ENCODE measurements at places on chromosomes 13 and 19.

GRCh38 chr19:13103581-13104359 is 1.1 kb upstream of the LYL1 start:
- DNase-seq: no peak

- DNase-seq: no peak
Observed at GRCh38 chr13:66663711-66664110, 566.4 kb downstream of the PCDH9 start.

DNA sequence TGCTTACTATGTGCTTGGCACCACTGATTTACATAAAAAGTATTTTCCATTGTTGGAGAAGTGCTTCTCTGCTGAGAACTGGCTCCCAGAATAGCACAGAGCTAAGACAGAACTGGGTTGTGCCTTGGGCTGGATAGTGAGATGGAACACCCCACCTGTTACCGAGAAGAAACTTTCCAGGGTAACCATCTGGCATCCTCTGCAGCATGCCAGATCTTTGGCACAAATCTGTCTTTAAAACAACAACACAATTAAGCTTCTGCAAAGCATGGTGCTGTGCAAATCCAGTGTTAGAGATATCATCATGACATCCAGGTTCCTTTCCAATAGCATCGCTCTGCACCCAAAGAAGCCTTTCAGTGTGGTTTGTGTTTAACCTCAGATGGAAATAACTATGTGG is 202.5 kb upstream of the RFC3 start:
- DNase-seq: no peak

DNA sequence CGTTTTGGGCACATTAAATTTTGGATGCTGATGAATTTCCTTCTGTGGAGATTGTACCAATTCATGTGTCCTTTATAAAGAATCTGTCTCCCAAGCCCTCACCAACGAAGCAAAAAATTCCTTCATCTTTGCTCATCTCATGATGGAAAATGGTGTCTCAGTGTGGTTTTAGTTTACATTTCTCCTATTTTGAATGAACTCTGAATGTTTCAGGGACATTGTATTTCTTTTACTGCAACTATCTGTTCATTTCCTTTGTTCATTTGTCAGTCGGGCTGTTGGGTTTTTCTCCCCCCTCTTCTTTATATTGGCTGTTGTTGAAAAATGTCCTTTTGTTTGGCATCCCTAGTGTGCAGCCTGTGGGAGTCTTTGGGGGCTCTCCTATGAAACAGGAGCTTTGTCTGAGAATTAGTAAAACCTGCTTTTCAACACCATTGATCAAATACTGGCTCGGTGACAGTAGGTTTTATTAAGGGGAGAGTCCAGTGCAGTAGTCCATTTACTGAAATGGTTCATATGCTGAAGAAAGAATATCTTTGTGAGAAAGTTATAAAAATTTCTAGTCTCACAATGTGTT is 91.3 kb upstream of the C1QTNF9B start:
- DNase-seq: no peak

DNA sequence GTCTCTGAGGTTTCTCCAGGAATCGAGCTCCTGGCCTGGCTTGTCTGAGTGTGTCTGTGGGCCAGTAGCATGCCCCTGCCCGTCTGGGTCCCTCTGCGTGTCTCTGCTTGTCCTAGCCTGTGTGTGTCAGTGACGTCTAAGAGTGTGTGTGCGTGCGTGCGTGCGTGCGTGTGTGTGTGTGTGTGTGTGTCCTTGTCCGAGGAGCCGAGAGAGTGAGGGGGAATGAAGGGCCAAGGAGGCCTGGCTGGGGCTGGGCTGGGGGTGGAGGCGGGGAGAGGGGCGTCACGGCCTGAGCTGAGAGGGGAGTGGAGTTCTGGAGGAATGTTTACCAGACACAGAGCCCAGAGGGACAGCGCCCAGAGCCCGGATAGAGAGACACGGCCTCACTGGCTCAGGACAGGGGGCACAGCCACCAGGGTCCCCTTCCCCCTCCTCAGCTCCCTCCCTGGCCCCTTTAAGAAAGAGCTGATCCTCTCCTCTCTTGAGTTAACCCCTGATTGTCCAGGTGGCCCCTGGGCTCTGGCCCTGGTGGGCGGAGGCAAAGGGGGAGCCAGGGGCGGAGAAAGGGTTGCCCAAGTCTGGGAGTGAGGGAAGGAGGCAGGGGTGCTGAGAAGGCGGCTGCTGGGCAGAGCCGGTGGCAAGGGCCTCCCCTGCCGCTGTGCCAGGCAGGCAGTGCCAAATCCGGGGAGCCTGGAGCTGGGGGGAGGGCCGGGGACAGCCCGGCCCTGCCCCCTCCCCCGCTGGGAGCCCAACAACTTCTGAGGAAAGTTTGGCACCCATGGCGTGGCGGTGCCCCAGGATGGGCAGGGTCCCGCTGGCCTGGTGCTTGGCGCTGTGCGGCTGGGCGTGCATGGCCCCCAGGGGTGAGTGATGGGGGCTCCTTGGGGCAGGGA is at the start of gene AXL:
TSS of gene AXL (plus strand) at position 609 of the 893 bp plus-strand sequence. CDS start at position 779, 170 bp downstream.
- no peak for DNase-seq

DNA sequence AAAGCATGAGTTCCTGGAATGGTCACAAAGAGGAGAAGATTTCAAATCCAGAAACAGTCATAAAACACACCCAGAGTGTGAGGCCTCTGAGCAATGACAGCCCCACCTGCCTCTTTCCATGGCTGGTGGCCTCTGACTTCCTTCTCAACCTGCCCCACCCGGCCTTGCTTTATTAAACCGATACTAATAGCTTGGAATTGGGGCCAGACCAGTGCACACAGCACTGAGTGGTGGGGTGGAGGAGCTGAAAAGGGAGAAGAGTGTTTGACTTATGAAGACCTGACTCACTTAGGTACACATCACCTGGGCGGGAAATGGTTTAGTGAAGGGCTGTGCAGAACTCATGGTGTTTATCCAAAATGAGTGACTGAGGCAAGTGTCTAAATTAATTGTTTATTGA is 20.7 kb upstream of the CEACAM6 start:
- no peak for DNase-seq

- no peak for DNase-seq
Observed at GRCh38 chr19:35931874-35932202, 4.3 kb upstream of the LRFN3 start.

GRCh38 chr19:44164327-44164672 is 600 bp upstream of the ZNF226 start:
- no peak for DNase-seq

DNA sequence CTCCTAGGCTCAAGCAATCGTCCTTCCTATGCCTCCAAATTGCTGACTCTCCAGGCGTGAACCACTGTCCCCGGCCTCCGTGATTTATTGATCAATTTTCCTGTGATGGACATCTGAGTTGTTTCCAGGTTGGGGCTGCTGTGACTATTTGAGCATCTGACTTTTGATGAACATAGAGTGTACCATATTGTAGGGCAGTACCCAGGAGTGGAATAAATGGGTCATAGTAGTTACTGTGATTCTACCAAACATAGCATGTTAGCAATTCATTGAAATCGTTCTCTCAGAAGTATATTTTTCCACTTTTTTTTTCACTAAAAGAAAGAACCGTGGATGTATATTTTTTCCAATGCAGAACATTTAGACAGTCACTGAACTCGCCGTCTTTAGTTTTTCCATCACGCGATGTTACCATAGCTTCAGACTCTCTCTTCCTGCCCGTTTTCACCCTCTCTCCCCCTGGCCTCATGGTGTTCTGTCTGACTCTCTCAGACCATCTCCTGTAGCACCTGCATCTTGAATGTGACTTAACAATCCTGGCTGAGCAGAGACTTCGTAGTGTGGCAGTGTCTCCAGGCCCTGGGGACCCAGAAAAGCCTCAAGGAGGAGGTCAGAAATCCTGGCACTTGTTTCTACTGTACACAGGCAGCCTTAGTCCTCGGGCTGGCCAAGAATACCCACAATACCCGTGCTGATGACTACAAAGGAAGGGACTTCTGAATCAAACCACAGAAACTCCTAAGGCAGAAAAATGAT is 3.2 kb upstream of the RASGRP4 start:
- no peak for DNase-seq

- DNase-seq: no peak
Observed at GRCh38 chr13:46630431-46631178, 77.6 kb downstream of the LRCH1 start.

DNA sequence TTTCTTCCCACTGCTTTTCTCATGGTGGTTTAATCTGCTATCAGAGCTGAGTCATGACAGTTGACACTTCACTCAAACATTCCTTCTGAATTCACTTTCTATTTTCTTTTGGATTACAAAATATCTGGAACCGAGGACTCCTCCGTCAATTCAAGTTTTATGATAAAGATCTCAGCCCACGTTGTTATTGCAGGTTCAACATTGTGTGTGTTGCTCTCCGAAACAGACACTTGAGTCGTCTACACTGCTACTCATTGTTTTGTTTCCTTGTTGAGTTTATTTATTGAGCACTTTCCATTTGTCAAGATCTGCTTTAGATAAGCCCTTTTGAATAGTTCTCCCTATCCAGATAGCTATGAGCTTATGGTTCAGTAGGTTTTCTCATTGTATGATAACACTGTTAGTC is 636.1 kb upstream of the GPC6 start:
- DNase-seq: no peak

DNA sequence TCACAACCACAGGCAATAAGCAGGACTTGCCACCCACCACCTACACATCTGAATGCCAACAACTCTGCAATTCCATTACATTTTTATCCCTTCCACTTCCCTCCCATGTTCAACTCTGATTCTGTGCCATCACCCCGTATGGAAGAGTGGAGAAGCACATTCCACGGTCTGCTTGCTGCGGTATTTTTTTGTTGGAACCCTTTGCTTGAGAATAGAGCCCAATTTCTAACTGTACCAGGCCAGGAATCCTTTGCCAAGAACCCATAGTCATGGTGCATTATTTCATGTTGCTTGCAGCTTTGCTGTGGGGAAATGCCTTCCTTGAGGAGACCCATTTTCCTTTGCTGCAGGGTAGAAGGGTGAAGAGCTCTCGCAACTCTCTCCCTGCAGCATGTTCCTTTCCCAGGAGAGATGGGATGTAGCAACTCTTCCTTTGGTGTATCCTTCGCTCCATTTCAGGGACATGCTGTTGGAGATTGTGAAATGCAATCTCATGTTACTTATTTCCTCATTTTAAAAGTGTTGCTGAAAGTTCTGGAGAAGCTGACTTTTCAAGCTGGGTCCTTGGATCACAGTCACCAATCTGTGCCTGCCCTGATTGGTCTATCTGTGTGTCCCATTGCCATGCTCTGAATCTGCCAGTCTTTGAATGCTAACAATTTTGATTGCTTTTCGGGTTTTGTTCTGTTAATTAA is 69.8 kb upstream of the STARD13 start:
- DNase-seq: no peak
